Activated CD8-positive, alpha-beta memory T cell treated with anti-CD3 and anti-CD28 coated beads for 1 hour (primary cell): ENCODE measurements at places on chromosomes 5 and 9.

- DNase-seq, result no peak
Observed at GRCh38 chr9:100375658-100376057, 22.9 kb upstream of the TEX10 start.

- no peak for DNase-seq
Observed at GRCh38 chr9:134408939-134409737, 82.9 kb downstream of the RXRA start.

- no peak for DNase-seq
Observed at GRCh38 chr5:141867651-141868050, 10.6 kb downstream of the PCDH1 start.

DNA sequence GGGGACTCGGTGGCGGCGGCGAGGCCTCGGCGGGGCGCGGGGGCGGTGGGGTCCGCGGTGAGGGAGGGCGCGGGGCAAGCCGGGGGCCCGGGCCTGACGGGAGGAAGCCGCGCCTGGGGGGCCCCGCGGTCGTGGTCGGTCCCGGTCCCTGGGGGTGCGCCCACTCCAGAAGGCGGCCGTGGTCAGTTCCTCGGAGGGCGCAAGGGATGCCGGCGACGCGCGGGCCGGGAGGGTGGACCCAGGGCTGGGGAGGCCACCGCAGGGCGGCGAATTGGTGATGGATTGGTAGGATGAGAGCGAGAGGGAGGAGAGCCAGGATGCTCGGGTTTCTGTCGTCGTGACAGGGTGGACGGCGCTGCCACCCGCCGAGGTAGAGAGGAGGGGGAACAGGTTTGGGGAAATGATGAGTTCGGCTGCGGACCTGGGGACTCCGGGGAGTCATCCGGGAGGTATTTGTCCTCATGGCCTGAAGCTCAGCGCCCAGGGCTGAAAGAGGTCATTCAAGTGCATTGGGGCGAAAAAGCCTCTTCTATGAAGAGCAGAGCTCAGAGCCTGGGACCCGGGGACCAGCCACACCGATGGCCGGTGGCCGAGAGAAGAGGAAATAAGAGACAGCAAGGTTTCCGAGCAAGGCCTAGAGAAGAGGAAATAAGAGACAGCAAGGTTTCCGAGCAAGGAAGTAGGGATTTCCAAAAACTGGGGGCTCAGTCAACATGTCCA lies 557 bp downstream of the GNG10 start:
- DNase-seq, result no peak

DNA sequence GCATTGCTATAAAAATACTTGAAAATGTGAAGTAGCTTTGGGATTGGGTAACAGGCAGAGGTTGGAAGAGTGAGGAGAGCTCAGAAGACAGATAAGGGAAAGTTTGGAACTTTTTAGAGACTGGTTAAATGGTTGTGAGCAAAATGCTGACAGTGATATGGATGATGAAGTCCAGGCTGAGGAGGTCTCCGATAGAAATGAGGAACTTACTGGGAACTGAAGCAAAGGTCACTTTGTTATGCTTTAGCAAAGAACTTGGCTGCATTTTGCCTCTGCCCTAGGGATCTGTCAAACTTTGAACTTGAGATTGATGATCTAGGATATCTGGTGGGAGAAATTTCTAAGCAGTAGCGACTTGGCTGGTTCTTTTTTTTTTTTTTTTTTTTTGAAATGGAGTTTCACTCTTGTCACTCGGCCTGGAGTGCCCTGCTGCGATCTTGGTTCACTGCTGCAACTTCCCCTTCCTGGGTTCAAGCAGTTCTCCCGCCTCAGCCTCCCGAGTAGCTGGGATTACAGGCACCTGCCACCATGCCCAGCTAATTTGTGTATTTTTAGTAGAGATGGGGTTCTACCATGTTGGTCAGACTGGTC lies 998.9 kb downstream of the TLE1 start:
- DNase-seq, result no peak

GRCh38 chr5:180668835-180669596 lies 19.6 kb upstream of the FLT4 start:
- no peak for DNase-seq

- no peak for DNase-seq
Observed at GRCh38 chr9:130265431-130266235, at the start of gene HMCN2. Gene HMCN2 (plus strand): TSS chr9:130265760. CDS start chr9:130265879, 119 bp downstream.

- no peak for DNase-seq
Observed at GRCh38 chr9:137352511-137353222, 50.6 kb upstream of the NRARP start.

DNA sequence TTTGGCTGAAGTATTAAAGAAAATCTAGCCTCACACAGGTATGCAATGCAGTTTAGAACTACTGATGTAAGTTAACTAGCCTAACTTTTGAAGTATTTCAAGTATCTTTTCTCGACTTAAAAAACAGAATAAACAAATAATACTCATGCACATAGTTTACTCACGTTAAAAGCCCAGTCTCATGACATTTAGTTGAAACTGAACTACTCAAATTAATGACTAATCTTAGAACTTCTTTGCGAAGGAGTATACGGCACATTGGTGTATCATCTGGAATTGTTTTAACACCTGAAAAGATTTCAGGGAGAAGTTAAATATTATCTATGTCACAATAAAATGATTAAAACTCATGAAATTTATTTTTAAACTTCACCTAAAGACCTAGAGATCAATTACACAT lies 98.5 kb downstream of the OSMR start:
- no peak for DNase-seq
